ENCODE measurements at places on chromosomes 16 and 17.

DNA sequence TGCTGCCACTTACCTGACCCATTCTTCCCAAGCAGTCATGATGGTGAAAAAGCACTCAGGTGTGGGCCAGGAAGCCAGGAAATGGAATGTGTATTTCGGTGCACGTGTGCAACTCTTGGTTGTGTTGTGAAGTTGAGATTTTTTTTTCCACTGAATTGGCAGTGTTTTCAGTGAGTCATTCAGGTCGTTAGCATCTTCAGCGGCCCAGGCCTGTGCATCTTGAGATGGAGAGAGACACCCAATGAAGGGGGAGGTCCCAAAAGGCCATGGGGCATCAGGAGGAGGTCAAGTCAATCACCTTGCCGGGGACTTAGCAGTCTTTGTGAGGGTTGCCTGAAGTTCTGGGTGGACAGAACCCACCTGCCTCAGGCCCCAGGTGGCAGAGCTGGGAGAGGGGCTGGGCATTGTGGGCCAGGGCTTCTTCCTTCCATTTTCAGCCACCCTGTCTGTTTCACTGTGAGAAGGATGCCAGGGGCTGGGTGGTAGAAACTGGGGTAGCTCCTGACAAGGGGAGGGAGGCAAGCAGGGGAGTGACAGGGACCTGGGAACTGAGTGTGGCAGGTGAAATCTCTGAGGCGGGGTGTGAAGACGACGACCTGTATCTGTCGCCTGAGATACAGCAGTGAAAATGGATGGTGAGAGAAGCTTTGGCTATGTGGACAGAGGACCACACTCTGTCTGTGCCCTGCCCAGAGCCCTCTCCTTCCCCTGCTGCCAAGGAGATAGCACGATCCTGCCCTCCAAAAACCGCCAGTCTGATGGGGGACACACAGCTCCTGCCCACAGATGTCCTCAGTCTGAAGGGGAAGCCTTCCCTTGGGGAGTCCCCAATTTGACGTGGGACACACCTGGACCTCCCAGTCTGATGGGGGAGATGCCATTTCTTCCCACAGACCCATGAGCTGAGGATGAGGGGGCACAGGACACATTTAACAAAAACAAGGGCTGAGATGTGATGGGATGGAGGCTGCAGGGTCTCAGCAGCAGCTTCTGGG lies 11.9 kb downstream of the TBKBP1 start:
- no peak for DNase-seq

DNA sequence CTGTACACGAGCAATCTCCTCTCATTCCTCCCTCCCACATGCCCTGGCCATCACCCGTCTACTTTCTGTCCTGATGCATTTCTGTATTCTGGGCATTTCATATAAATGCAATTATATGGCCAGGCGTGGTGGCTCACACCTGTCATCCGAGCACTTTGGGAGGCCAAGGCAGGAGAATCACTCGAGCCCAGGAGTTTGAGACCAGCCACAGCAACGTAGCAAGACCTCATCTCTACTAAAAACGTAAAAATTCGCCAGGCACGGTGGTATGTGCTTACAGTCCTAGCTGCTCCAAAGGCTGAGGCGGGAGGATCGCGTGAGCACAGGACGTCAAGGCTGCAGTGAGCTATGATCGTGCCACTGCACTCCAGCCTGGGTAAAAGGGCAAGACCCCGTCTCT lies 4.8 kb downstream of the MEAK7 start:
- peak; percentile 7 for DNase-seq

GRCh38 chr17:74431568-74432423 lies at the start of gene GPRC5C:
GPRC5C (plus strand) TSS chr17:74432088; CDS start chr17:74439777, 7,689 bp downstream.
- DNase-seq, result peak; percentile 43

GRCh38 chr17:60330731-60331130 lies 61.2 kb downstream of the USP32 start:
- DNase-seq, result no peak

DNA sequence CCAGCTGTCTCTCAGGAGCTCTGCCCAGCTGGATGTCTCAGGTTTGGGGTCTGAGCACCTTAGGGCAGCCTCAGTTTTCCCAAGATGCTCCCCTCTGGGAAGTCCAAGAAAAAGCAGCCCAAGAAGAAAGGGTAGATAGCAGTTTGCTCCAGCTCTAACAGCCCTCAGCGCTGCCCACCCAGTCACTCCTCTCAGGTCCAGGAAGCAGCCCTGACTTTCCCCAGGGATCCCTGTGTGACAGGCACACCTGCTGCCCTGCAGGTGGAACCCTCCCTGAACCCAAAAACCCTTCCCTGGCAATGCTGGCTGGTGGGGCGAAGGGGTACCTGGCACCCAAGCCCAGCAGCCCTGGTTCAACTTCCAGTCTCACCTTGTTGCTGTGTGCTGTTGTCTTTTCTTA lies 48.1 kb downstream of the BEAN1 start:
- DNase-seq, result no peak

GRCh38 chr16:85751698-85752501 lies 1.0 kb upstream of the C16orf74 start:
- DNase-seq, result no peak

- DNase-seq, result no peak
Measured at GRCh38 chr16:85573696-85574641, 39.2 kb upstream of the GSE1 start.

GRCh38 chr17:50559674-50560184 lies 786 bp upstream of the CACNA1G start:
- peak; percentile 47 for DNase-seq

- DNase-seq, result peak; percentile 33
Measured at GRCh38 chr17:67891481-67892119, 66.3 kb downstream of the BPTF start.

DNA sequence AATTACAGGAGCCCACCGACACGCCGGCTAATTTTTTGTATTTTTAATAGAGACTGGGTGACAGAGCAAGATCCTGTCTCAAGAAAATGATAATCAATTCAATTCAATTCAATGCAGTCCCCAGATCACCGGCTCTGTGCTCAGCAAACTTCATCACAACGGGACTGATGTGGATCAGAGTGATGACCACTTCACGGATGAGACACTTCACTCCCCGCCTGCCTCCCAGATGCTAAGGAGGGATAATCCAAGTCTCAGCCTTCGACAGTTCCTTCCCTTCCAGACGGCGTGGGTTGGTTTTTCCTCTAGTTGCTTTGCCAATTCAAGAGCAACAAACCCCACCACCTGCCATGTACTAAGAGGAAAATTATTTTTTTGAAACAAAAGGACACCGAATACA lies 93.8 kb downstream of the ZDHHC7 start:
- DNase-seq, result no peak

- no peak for DNase-seq
Measured at GRCh38 chr16:14268073-14268472, 197.0 kb downstream of the MRTFB start.

DNA sequence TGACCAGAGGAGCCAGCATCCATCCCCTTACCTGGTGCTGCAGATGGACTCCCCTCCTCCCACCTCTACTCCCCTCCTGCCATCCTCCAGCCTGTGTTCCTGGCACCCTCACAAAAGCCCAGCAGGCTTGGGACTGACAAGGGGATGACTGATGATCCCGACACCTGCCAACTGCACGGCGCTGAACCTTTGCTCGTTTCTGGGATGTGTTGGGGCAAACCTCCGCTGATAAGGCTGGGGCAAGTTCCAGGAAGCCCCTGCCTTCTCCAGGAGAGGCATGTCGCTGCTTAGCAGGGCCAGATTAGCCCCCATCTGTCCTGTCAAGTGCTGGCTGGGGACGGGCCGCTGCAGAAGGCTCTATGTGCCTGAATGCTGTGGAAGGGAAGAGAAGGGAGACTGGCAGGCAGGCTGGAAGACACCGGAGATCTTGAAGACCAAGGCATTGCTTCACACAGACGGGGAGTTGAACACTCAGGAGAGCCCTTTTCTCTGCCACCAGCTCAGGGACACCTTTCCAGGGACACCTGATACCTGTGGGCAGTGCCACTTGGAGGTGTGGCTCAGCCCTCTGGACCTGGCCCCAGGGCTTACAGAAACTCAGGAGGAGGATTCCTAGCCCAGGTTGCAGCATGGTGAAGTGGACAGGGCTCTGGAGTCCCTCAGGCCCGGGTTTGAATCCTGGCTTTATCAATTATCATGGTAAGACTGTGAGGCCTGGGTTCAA lies 973 bp upstream of the KRT15 start:
- no peak for DNase-seq

- DNase-seq, result no peak
Measured at GRCh38 chr16:12498077-12498476, 305.6 kb downstream of the CPPED1 start.

- DNase-seq, result no peak
Measured at GRCh38 chr16:54027995-54028394, 258.6 kb downstream of the IRX3 start.

GRCh38 chr17:29568331-29569244 lies at the start of gene TP53I13:
TP53I13 (plus strand) TSS chr17:29568701; CDS start chr17:29568759, 58 bp downstream.
- peak; percentile 61 for DNase-seq

DNA sequence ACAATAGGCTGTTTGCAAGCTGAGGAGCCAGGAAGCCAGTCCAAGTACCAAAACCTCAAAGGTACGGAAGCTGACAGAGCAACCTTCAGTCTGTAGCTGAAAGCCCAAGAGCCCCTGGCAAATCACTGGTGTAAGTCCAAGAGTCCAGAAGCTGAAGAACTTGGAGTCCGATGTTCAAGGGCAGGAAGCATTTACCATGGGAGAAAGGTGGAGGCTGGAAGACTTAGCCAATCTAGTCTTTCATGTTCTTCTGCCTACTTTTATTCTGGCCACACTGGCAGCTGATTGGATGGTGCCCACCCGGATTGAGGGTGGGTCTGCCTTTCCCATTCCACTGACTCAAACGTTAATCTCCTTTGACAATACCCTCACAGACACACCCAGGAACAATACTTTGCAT lies 15.3 kb downstream of the CD300LB start:
- DNase-seq, result no peak

GRCh38 chr16:76118344-76118743 lies 158.9 kb upstream of the CNTNAP4 start:
- no peak for DNase-seq

DNA sequence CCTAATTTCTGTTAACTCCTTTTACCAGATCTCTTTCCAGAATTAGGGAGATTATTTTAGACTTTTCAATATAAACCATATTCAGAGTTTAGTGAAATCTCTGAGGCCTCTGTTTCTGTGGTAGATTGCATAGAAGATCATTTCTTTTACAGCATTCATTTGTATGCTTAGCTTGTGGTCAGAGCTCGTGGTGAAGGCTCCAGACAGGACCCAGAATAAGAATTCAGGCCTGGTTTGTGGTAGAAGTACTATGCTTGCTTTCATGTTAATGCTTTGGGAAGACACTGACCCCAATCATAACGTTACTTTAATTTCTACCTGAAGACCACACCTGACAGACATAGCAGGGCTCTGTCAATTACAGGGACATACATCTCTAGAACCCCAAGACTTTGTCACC lies 258.1 kb downstream of the FTO start:
- DNase-seq, result no peak

- no peak for DNase-seq
Measured at GRCh38 chr17:81440511-81441244, 45.4 kb downstream of the BAHCC1 start.

GRCh38 chr17:63421681-63422645 lies 24.1 kb downstream of the CYB561 start:
- no peak for DNase-seq

DNA sequence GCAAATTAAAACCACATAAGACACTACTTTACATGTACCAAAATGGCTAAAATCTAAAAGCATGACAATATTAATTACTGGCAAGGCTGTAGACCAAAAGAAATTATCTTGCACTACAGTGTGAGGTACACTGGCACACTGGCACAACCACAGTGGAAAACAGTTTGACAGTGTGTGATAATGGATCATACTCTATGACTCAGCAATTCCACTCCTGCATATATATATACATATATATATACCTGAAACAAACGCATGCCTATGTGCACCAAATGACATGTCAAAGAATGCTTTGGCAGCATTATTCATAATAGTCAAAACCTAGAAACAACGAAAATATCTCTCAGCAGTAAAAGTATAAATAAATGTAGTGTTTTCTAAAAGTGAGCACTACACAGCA lies 4.6 kb upstream of the DYNLRB2 start:
- no peak for DNase-seq

DNA sequence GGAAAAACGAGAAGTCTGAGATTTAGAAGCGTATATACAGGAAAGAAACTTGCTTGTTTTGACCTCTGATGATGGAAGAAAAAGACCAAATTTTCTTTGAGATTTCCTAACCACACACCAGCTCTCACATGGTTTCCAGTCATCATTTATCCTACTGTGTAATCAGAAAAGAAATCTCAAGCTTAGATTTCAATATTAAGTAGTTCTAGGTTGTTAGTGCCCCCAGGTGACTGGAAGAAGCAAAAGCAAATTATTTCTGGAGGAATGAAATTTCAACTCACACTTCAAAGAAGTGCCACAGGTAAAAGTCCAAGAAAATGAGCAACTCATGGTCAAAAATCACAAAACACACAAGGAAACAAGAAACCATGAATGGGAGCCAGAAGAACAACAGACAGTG lies 51.8 kb upstream of the KDM6B start:
- DNase-seq, result no peak

DNA sequence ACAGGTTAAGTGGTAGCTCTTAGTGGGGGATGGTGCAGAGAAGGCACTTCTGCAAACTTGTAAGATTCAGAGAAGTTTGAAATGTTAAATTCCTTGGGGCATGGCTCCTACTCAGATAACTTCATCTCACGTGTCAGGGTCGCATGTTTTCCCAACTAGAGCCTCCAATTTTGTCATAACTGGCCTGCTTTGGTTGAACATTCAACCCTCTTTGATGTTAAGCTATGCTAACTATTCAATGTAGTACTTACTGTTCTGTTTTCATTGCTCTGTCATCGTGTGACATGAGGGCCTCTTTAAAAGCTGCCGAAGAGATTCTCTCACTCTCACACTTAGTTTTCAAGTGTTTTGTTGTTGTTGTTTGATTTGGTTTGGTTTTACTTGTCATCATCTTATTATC lies 280.8 kb downstream of the CDH11 start:
- no peak for DNase-seq

DNA sequence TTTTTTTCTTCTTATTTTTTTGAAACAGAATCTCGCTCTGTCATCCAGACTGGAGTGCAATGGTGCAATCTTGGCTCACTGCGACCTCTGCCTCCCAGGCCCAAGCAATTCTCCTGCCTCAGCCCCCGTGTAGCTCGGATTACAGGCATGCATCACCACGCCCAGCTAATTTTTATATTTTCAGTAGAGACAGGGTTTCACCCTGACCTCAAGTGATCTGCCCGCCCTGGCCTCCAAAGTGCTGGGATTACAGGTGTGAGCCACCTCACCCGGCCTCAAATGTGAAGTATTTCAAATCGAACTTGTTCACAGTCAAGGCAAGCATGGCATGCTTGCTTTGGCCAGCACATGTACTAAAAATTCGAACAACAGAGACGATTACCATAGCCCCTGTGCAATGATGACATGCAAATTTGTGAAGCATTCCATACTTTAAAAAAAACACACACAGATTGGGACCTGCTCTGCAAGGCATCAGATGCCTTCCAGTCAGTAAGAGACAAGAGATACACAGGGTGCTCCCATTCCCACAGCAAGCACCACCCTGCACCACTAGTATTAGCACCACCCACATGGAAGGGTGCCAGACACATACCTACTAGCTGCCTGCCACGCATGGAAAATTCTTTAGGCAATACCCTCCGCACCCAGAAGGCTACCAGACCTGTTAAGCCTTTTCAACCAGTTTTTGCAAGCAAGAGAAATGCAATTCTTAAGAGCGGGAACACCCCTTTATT lies 47.2 kb downstream of the ANKRD11 start:
- DNase-seq, result no peak
